ENCODE measurements at places on chromosomes 12 and 14. TPM values are rescaled to one million over a fixed set of nuclear protein-coding genes. Genes with fewer than 3 reads are reported as not detected.

The MSRB3 gene
- total RNA-seq: 36.8 TPM

The TAS2R31 gene
- total RNA-seq: 10.9 TPM

The PZP gene
- 0.12 TPM for total RNA-seq

The CFAP54 gene
- 0.84 TPM for total RNA-seq

The CCDC184 gene
- 0.28 TPM for total RNA-seq

The E2F7 gene
- total RNA-seq: 0.36 TPM

The TBX3 gene
- total RNA-seq: 14.0 TPM

The TMEM132C gene
- total RNA-seq: 109 TPM

The KRT71 gene
- not detected for total RNA-seq

Measured in omental fat pad (tissue), 4 donors.